Fibroblast of the aortic adventitia (primary cell): ENCODE measurements at places on chromosomes 6 and 20.
A peak's percentile ranks its signal among the peaks of the same experiment; 100 is the strongest.

GRCh38 chr20:17699931-17700351, at the start of gene BANF2:
BANF2 (plus strand) TSS chr20:17699966; CDS start chr20:17725026, 25,060 bp downstream.
- DNase-seq: no peak

DNA sequence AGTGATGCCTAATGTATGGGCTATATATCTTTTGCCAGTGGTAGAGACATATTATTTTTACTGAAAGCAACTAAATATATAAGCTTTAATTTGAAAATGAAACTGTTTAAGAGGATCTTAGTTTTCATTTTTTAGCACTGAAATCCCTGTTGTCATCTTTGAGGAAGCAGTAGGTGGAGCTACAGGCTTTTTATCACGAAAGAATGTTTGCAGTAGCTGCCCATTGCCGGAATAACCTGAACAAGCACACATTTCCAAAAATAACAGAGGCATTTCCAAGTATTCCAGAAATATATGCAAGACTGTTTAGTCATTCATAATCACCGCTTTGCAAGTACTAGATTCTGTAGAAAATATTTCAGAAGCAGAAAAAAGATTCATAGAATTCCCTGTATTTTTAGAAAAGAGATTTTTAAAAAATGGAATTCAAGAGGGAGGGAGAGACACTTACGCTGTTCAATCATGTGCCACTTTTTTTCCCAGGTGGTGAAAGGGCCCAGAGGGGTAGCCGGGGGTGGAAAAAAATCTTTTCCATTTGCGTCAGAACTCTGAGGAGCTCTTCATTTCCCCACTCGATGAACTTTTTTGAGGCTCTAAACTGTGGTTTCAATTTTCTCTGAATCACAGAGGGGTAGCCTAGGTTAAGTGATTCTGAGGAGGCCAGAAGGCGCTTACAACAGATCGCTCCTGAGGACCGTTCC, 142.5 kb upstream of the FERMT1 start:
- peak; percentile 84 for DNase-seq

DNA sequence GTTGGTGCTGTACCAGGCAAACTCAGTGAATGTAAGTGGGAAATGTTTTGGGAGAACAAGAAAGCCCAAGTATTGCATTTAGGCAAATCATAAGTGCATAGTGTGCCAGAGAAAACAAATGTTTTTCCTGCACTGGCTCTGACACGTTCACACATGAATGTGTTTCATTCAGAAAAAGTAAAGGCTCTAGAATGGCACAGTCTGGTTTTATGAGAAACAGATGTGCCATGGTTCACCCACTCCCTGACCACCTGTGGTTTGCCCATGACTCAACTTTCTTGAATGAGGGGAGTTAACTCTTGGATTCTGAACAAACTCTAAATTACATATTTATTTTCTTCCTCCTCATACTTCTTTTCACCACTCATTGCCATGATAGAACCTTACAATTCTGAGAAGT, 126.9 kb downstream of the KCNQ5 start:
- peak; percentile 93 for DNase-seq

DNA sequence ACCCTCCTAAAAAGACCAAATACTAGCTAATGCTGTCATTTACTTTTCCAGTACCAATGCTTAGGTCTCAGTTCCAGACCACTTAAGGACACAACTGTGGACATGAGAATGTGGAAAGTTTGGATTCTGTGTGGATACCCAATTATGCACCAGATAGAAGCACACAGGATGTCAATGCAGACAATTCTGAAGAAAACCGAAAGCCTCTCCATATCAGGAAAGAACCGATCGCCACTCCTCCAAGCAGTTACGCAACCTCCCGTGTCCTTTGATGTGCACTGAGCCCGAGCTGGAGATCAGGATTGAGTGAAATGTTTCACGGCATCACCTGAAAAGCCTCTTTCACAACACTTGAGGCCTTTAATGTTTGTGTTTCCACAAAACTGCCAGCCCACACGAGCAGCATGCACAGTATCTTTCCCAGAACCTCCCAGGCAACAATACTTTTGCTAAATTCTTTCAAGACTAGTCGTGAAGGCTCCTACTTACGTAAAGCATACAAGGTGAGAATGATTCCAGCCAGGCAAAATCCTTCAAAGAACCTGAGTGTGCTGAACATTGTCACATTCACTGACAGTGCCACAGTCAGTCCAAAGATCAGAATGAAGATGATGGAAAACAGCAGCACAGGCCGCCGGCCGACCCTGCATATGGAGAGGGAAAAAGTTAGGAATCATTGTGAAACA, 47.0 kb downstream of the SLC22A23 start:
- no peak for DNase-seq

- DNase-seq: no peak
These were observed 1.3 kb upstream of the L3MBTL1 start for GRCh38 chr20:43506238-43506637.

DNA sequence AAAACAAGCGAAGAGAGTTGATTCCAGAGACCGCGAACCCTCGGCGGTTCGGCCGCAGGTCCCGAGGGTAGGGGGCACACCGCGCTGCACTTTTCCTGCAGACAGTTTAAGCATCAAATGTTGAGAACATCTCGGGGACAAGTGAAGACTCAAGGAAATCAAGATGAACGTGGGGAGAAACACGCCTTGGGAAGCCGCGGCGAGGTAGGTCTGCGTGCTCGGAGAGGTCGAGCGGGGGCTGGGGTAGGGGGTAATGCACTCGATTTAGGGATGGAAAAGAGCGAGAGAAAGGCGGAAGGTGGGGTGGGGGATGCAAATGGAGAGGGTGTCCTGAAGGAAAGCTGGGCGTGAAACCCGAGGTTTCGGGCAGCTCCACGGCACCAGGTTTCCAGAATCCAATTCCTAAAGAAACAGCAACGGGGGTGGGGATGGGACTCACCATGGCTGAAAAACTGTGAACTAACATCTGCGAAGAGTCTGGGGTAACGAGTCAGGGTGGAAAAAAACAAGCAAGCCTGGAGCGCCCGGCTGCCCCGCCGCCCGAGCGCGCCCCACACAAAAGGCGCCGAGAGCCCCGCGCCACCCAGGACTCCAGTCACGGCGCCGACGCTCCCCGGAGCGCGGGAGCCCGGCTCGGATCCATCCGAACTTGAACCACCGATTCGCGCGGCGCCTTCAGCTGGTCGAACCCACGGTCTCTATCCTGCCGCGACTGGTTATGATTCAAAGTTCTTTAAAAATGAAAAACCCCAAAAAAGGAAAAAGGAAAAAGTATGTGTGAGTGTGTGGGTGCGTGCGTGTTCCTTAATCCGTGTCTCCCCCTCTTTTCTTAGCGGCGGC, 3.5 kb downstream of the TFAP2A start:
- no peak for DNase-seq

GRCh38 chr6:68741501-68742386, 106.7 kb downstream of the ADGRB3 start:
- no peak for DNase-seq

DNA sequence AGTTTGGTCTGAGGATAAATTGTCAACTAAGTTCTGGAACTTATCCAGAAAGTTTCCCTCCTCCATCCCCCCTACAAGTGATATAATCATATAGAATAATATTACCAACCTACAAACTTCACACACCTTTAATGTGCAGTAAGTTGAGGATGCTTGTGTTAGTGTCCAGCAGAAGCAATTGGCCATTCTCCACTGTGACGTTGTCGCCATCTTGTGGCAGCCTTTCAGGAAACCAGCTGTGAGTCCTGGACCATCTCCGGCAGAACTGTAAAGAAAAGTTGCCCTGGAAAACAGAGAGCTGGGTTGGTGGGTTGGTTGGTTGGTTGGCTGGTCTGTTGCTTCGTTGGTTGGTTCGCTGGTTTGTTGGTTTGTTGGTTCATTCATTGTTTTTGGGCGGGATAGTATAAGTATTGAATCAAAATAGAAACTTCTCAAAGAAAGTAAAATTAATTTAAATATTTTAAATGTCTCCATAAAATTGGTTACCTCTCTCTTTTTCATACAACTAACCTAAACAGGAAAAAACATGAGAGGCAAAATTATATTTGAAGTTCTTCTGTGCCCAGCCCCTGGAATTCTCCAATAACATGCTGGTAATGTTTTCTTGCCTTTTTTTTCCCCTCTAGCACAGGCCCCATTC, 127.5 kb downstream of the PKHD1 start:
- DNase-seq: peak; percentile 67
